Caki2 (cell line): ENCODE measurements at places on chromosomes 12 and 14. TPM values are rescaled to one million over a fixed set of nuclear protein-coding genes. Genes with fewer than 3 reads are reported as not detected.

The INSM2 gene
- not detected in 2 replicates for total RNA-seq

DNA sequence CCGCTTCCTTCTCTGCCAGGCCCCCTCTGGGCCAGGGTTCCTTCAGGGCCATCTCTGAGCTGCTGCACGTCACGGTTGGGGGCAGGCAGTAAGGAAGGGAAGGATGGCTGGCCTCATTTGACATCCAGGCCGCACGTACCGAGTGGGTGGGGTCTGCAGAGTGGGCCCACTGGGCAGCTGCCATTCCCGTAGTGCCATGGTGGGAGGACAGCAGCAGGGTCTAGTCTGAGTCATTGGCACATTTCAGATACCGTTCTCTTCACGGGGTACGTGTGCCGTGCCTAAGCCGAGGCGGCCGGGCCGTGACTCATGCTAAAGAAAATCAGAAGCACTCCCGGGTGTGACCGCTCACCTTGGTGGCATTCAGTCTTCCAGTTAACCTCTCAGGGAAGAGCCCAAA, 43.9 kb downstream of the IL31 start:
- peak; percentile 63 for DNase-seq

The APOF gene
- total RNA-seq = not detected in 2 replicates

The ATL1 gene
- 6.3 and 16.2 TPM in 2 replicates for total RNA-seq

The SRSF5 gene
- total RNA-seq = 33.9 and 55.7 TPM in 2 replicates
